ENCODE measurements at places on chromosomes 1 and 21.
A peak's percentile ranks its signal among the peaks of the same experiment; 100 is the strongest.

DNA sequence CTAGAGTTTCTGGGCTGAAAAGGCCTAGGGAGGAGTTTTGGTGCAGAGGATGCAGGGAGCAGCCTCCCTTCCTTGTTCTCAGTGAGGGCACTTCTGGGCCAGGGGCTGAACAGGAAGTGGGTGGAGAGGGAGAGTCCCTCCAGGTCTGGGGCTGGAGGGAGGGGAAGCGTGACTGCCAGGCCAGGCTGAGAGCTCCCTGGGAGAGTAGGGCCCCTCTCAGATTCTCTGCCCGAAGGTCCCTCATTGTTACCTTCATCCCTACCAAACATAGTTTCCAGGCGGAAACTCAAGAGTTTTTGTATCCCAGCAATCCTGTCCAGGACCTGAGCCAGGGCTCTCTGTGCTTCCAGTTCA, 36.8 kb downstream of the CITED4 start:
- peak; percentile 63 for DNase-seq

GRCh38 chr1:2232255-2232915, 4.3 kb downstream of the SKI start:
- no peak for DNase-seq

DNA sequence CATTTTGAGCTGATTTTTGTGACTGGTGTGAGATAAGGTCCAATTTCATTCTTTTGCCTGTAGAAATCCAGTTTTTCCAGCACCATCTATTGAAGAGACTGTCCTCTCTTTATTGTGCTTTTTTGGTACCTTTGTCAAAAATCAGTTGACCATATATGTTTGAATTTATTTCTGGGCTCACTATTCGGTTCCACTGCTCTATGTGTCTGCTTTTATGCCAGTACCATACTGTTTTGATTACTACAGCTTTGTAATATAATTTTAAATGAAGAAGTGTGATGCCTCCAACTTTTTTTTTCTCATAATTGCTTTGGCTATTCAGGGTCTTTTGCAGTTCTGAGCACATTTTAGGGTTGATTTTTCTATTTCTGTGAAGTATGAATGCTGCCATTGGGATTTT, 69.0 kb downstream of the LAMC2 start:
- DNase-seq, result no peak

GRCh38 chr1:89611721-89612120, 21.2 kb upstream of the LRRC8C start:
- DNase-seq, result no peak

DNA sequence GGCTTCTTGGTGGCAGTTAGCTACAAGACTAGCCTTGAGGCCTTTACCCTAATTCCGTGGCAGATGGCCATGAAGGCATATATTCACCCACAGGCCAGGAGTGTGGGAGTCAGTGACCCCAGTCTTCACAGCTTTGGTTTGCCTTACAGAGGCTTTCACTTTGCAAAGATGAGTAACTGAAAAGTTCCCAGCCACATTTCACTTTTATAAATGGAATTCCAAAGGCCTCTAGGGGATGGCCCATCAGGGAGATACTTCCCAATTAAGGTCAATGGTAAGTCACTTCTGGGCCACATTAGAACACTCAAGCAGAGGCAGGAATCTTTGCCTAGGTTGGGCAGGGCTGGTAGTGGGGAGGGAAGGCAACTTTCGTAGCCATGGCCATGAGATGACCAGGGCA, 13.1 kb upstream of the HEYL start:
- DNase-seq, result no peak

DNA sequence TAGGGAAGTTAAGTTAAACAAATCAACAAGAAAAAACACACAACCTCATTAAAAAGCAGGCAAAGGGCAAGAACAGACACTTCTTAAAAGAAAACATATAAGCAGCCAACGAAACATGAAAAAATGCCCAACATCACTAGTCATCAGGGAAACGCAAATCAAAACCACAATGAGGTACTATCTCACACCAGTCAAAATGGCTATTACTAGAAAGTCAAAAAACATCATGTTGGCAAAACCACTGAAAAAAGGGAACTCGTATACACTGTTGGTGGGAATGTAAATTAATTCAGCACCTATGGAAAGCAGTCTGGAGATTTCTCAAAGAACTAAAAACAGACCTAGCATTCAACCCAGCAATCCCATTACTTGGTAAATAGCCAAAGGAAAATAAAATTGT, 51.1 kb downstream of the HSF2BP start:
- peak; percentile 41 for DNase-seq

GRCh38 chr1:218510153-218510772, 165.1 kb downstream of the TGFB2 start:
- DNase-seq, result no peak

DNA sequence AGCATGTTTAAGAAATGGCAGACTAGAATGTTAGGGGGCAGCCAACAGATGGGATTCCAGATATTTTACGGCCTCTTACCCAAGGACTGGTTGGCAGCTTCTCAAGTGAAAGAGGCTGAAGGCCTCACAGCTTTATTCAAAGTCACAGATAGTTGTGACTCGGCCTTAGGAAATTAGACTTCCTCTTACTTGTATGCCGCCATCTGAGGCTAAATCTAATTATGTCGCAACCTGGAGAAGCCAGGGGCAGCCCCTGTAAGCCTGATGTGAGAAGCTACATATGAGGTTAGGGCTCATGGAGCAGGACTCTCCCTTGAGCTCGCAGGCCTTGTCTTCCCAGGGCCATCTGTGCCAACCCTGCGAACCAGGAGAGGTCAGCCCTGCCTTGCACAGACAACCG, 352.5 kb downstream of the HHAT start:
- DNase-seq, result no peak

DNA sequence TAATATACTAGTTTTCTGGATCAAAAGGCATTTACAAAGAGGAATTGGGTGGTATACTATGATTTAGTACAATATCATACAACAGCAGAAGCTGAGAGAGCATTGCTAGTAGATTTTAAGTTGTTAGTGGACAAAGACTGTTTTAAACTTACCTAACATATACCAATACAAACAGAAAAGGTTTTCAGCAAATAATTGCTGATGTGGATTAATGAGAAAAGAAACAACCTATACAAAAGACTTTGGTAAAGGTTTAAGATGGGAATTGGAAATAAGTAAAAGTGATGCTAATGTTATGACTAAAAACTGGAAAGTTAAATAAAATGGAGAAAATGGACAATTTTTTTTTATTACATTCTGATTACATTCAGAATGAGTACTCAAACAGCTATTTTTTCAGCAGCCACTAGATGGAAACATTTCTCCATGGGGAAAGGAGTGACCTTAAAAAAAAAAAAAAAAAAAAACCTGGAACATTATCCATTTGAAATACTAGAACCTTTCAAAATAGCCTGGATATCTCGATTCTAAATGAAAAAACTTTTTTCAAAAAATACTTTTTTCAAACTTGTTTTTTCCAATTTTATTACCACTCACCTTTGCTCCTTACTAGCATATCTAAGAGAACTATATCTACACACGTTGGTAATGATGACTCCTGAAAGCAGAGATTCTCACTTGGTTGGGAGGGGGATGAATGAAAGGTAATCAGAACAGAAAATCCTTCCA, 55.4 kb downstream of the EPRS1 start:
- peak; percentile 48 for DNase-seq

- no peak for DNase-seq
These were observed 80.6 kb downstream of the CENPF start for GRCh38 chr1:214683621-214684020.

GRCh38 chr1:92992054-92992453, 30.8 kb upstream of the DIPK1A start:
- no peak for DNase-seq

- no peak for DNase-seq
These were observed 139.9 kb downstream of the PEX14 start for GRCh38 chr1:10614377-10615225.

- peak; percentile 90 for DNase-seq
These were observed 45.4 kb upstream of the ATP1B1 start for GRCh38 chr1:169060919-169061639.

DNA sequence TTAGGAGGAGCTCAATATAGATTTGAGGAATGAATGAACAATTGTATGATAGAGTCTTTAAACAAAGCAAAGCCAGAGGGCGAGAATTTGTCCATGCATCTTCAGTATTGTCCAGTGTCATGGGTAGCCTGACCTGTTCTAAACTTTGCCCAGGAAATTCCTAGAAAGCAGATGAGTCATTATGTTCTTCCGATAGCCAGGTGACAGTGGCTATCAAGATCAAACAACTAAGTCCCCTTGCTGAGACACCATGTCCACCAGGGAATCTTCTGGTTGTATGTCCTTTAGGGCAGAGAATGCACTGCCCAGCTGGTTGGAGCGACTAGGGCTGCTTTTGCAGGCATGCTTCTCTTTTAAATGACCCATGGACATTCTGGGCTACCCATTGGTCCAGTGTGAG, 1.8 kb upstream of the SLC26A9 start:
- DNase-seq, result no peak

DNA sequence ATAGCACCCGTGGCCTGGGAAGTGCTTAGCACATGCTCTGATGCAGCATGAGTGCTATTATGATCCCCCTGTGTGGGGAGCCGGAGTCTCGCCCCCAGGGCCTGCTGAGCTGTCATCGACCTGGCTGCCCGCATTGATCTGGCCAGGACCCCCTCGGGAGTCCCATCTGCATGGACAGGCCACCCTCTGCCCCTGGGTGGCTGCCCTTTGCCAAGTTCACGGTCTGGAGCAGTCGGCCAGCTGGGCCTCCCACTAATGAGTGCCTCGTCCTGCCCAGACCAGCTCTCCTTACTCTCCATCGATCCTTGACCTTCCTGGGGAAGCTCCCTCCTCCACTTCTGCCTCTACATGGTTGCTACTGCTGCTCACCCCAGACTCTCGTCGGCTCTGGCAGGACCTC, 121.8 kb upstream of the RUNX3 start:
- no peak for DNase-seq

GRCh38 chr1:118145721-118146120, 39.3 kb downstream of the SPAG17 start:
- DNase-seq, result no peak

DNA sequence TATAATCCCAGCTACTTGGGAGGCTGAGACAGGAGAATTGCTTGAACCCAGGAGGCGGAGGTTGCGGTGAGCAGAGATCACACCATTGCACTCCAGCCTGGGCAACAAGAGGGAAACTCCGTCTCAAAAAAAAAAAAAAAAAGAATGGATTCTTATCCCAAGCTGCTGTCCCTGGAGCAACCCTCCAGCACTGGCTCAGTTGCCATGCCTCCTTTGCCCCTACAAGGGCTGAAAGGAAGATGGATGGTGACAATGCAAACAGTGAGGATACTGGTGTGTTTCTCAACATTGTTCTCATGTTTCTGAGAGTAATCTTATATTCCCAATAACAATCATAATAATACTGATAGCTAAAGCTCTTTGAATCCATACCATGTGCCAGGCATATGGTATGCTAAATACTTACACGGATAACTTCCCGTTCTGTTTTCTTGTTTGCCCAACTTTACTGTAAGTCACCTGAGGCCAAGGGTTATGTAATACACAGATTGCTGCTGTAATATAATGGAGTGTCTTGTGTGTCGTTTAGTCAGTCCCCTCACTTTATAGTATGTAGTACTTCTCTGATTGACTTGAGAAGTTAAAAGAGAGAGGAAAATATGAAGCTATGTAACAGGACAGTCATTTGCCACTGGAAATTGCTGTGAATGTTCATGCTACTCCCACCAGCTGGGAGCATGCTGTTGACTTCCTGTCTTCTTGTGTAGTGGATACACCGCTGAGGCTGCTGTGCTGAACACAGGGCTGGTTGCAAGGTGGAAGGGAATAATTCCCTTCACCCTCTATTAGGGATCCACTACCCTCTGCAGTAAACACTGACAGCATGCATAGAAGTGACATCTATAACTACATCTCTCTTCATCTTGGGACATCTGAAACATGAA, 153.6 kb downstream of the CNIH3 start:
- no peak for DNase-seq

GRCh38 chr1:25691211-25691610, 74.6 kb downstream of the MAN1C1 start:
- DNase-seq, result no peak

GRCh38 chr1:236354330-236355147, 39.5 kb upstream of the EDARADD start:
- DNase-seq, result peak; percentile 46

GRCh38 chr1:72109916-72110315, 172.4 kb downstream of the NEGR1 start:
- peak; percentile 80 for DNase-seq

DNA sequence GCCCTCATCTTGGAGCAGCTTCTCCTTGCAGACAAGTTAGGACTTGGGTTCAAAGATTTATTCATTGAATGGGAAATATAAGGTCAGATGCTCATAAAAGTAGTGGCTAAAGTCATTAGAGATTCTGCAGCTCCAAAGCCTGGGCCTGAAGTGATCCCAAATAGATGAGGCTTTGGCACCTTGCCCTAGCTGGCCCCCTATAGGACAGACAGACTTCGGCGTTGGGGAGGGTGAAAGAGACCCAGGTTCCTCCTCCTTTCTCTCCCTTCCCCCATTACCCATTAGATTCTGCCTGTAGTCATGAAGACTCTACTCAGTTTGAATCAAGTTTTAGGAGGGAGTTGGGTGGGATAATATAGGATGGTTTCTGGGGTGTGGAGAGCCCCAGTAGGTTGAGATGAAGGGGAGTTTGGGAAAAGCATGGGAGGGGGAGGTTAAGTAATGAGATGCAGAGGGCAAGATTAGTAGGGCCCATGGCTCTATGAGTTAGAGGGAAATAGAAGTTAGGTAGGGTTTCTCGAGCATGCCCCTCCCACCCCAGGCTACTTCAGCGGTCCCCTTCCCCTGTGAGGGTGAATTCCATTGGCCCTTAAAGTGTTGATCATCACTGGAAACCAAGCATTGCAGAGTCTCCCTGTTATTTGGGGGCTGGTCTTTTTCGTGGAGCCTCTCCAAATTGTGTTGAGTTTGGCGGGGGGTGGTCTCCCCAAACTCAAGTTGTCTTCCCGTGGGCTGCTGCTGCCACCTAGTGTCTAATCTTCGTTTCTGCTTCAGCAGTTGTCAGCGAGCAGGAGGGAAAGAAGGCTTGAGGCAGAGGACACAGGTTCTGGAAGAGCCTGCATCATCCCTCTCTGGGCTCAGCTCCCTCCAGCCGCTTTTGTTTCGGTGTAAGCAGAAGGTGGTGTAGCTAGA, 2.1 kb upstream of the AHDC1 start:
- peak; percentile 78 for DNase-seq

DNA sequence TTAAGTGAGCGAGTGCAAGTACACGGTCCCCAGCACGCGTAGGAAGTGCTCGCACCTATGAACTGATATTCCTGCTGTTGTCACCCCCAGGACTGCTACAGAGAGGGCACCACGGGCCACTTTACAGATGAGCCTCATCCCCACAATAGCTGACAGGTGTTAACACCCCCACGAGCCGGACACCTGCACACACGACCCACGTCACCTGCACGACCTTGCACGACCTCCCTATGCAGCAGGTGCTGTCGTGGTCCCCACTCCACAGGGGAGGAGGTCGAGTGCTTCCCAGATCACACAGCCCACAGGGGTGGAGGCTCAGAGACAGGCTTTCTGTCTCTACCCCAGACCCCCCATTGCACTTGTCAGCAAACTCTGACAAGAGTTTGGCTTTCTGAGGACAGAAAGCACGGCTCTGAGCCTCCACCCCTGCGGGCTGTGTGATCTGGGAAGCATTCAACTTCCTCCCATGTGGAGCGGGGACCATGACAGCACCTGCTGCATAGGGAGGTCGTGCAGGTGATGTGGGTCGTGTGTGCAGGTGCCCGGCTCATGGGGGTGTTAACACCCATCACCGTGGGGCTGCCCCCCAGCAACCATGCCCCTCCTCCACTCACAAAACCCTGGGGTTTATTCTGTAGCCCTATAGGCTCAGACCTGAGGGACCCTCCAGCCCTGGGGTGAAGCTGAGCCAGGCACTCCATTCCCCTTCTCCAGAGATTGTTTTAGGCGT, 80.8 kb downstream of the MATN1 start:
- DNase-seq, result no peak

- DNase-seq, result no peak
These were observed 102.0 kb upstream of the RUNX3 start for GRCh38 chr1:25031966-25032667.

Data from KBM-7 (cell line).